Activated T-helper 1 cell treated with anti-CD3 and anti-CD28 coated beads, Interleukin-12 subunit alpha, Interleukin-12 subunit beta, Interleukin-2, Interleukin-4 antibody, amounts not matched to agents 30 ng/mL and 10 ng/mL and 1 ng/mL, durations not matched to agents 14 hours and 24 hours and 36 hours (primary cell): ENCODE measurements at places on chromosomes 2 and 18.

DNA sequence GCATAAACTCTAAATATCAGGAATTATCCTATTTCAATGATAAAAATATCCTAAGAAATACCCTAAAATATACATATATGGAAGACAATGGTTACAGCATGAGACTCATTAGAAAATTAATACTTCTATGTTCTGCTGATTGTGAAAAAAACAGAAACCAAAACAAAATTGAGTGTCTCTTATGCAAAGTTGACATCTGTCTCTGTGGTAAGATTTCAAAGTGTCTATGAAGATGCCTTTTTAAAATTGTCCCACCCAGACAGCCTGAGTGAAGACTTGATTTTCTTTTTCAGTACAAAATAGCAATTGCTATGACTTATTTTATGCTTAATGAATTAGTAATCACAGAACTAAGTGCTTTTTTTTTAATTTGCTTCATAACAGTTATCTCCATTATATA lies 1368.4 kb upstream of the LRRTM1 start:
- no peak for DNase-seq

DNA sequence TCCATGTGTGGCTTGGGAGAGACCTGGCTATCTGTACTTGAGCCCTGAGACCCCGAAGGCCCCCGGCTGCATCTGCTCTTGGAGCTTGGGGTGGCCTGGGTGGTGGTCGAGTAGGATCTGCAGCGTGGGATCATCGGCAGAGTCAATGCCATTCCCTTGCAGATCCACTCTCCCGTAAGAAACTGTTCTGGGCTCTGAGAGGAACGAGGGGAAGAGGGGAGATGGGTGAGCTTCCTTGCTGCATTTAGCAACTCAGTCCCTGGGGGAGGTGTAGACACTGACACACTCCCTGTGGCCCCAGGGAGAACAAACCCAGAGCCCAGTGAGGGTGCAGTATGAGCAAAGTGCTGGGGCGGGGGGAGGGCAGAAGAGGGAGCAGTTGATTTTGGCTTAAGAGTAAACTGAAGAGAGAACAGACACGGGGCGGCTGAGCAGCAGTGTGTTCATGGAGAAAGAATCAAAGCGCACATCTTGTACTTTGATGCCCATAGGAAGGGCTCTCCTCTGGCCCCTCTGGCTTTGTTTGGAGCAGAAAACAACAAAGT lies 8.5 kb downstream of the GREB1 start:
- no peak for DNase-seq

GRCh38 chr18:2173486-2173885 lies 397.8 kb downstream of the METTL4 start:
- no peak for DNase-seq

- DNase-seq, result no peak
Observed at GRCh38 chr2:169734169-169734847, 676 bp downstream of the KLHL23 start.

- no peak for DNase-seq
Observed at GRCh38 chr2:70203086-70203485, 12.3 kb upstream of the C2orf42 start.

- DNase-seq, result no peak
Observed at GRCh38 chr18:8424917-8425725, 184.1 kb upstream of the RAB12 start.

DNA sequence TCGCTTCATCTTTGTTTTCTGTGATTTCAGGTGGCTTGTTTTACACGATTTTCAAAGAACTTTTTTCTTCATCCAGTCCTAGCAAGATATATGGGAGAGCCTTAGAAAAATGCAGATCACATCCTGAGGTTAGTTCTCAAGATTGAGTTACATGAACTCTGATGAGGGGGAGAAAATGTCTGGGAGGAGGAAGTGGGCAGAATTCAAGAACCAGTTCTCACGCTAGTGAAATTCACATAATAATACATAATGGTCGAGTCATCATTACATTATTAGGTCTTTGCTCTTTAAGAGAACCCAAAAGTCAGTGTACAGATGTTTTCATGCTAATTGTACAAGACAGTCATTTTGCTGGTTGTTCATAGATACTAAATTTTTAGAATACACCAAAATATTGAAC lies 7.0 kb downstream of the TIMM21 start:
- no peak for DNase-seq

DNA sequence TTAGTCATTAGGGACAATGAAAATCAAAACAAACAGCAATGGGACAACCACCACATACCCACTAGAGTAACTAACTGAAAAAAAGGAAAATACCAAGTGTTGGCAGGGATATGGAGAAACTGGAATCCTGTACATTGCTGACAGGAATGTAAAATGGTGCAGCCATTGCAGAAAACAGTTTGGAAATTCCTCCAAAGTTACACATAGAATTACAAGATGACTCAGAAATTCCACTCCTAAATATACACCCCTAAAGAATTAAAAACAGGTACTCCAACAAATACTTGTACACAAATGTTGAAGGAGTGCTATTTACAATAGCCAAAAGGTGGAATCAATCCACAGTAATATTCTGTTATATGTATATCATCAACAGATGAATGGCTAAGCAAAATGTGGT lies 110.9 kb downstream of the ROCK1 start:
- no peak for DNase-seq

DNA sequence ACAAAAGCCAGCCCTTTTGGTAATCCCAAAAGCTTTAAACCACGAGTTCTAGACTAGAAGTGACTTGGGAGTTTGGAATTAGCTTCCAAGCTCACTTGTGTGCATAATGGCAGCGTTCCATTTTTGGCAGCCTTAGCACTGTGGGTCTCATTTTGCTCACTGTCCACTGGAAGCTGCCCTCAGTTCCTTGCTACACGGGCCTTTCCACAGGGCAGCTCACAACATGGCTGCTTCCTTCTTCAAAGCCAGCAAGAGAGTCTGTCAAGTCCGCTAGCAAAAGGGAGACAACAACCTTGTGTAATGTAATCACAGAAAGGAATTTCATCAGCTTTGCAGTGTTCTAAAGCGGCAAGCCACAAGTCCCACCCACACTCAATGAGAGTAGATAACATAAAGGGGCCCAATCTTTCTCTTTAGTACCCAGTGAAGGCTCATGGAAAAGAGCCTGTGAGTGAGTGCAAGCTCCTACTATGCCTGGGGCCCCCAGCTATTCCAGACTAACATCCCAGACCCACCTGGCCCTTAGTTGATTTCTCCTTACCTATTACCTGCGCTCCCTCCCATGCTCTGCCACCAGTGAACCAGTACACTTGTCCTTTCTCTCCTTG lies 239.7 kb upstream of the FBXO11 start:
- no peak for DNase-seq

DNA sequence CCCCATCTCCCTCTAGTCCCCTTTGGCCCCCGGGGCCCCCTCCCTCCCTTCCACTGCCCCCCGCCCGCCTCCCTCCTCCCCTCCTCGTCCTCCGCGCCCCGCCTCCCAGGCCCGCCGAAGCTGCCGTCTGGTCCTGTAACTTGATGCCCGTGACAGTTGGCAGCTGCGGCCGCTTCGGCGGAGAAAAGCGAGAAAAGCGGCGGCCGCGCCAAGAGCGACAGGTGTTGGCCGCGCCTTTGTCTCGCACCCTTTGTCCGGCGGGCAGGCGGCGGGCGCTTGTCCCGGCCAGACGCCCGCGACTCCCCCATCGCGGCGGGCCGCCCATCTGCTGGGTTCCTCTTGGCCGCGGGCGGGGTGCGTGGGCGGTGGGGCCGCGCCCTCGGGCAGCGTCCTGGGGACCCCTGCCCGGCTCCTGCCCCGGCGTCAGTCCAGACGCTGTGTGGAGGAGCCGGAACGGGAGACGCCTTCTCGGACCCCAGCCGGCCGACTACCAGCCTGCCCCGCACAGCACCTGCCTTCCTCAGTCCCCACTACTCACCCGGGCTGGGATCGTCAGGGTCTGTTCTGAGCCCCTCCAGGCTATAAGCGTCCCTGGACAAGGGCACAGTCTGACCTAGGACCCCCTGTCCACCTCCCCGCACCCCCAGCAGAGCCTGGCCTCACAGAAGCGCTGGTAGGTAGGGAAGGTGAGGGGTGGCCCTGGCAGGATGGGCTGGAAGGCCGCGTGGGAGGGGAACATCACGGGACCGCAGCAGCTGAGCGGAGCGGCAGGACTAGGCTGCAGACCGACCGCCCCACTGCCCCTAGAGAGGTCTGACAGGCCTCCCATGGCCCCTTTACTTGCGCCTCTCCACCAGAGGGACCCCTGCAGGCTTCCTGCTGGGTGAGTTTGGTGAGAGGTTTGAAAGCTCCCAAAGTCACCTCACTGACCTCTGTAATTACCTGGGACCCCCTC lies 1.2 kb upstream of the HES6 start:
- DNase-seq, result no peak

DNA sequence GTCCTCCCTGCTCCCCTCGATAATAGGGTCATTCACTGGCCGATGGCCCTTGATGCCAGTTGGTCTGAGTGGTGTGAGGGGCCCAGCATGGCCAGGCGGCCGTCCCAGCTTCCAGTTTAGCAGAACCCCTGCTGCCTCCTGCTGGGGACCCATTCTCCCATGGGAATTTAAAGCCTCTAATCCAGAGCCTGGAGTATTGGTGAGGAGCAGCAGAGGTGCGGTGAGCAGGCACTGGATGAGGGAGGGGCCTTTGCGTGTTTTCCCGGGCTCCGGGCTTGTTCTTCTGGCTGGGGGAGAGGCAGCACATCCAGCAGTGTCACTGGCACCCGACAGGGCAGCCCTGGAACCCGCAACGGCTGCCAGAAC lies 17.4 kb downstream of the KCNIP3 start:
- no peak for DNase-seq

- DNase-seq, result no peak
Observed at GRCh38 chr2:25026008-25026530, 15.8 kb upstream of the EFR3B start.

DNA sequence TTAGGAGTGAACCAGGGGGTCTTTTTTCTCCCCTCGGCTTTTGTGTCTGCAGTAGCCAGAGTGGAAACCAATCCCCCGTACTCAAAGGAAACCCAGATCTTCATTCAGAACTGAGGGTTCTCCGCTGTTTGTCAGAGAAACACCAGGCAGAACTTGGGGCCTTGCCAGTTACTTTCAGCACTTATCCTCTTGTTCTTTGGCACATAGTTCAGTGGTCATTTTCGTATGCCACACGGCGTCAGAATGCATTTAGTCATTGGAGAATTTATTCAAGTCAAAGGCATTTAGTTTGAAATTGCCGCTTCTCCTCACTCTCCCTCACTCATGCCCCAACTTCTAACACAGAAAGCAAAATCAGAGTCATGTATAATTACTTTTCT lies 102.9 kb downstream of the CABLES1 start:
- no peak for DNase-seq

GRCh38 chr2:39392672-39393071 lies 44.4 kb downstream of the MAP4K3 start:
- no peak for DNase-seq

DNA sequence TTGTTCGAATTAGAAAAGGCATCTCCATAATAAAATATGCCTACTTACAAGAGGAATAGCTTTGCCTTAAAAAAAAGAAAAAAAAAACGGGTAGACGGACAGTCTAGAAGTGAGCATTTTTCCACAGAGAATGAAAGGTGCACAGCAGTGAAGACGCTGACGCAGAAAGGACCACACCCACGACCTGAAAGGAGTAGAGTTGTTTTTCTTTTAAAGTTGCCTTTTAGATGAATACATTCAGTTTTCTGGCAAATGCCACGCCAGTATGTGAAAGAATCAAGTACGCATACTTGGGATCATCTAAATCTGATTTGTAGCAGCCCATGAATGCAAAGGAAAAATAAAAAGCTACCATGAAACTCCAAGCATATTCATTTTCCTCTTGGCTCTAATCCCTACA lies 809.2 kb upstream of the SOX11 start:
- DNase-seq, result no peak

DNA sequence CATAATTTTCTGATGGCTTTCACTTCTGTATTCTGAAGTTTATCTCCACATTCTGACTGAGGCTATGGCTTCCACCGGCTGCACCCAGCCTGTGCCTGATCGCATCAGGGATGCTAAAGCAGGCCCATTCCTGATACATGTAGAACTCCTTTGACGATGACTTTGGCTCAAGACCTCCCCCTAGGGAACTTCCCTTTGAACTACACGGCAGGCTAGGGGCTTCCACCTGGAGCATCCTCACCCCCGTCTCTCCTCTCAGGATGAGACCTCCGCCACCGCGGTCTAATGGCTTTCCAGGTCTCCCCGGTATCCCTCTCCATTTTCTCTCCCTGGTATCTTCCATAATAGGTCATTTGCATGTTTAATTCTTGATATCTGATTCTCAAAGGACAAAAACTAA lies 214.9 kb upstream of the CHST9 start:
- DNase-seq, result no peak

- no peak for DNase-seq
Observed at GRCh38 chr2:201572846-201573508, 70.3 kb downstream of the TMEM237 start.

DNA sequence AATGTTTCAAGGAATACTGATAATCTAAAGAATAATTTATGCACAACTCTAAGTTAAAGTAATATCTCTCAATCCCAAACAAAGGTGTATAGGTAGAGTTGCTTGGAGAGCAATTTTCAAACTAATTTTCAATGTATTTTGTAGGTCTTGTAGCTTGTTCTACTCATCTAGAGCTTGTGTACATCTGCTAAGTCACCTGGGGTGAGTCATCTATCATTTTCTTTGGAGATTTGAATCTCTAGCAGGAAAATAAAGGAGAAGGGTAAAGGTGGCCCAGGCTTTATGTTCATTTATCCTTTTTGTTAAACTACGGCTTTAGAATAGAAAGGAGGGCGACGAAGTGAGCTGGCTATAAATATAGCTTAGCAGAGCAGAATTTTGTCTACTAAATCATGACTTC lies 76.8 kb upstream of the THUMPD2 start:
- DNase-seq, result no peak

DNA sequence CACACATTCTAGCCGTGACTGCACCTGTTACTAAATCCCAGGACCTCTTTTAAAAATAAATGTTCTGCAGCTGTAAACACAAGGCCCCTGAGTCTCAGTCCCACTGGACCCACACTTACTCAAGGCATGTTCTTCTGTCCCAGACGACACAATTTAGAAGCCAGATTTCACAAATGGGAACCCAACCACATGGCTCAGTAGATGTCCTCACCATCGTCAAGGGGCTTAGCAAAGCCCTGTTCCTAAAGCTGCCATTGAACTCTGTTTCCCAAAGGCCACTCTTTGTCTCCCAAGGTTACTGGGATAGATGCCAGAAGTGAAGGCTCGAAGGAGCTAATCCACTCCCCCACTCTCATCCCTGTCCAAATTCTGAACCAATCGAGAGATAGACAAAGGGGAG lies 301.0 kb downstream of the GALR1 start:
- no peak for DNase-seq

- DNase-seq, result no peak
Observed at GRCh38 chr18:13268158-13269012, 49.8 kb downstream of the LDLRAD4 start.

DNA sequence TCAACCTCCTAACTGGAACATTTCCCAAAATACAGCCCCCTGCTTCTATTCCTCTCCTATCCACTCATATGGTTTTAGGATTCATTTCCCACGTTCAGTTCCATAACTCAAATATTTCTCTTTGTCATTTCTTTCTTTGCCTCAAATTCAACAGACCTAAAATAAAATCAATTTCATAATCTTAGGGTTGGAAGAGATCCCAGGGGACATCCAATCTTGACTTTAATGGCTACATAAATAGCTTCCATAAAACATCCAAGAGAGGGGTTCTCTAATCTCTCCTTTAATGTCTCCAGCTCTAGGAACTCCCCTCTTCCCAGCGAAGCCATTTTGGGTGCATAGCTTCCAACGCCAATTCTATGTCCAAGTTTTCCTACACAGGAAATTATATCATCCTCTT lies 33.8 kb downstream of the RBKS start:
- no peak for DNase-seq
